Activated effector memory CD4-positive, alpha-beta T cell treated with anti-CD3 and anti-CD28 coated beads, Interleukin-2, amount 50 U/mL, for 16 hours (primary cell): ENCODE measurements at places on chromosomes 5 and 9.

GRCh38 chr5:129459777-129460671 lies at the start of gene ADAMTS19:
TSS of gene ADAMTS19 (plus strand) at chr5:129460298. CDS start at chr5:129460392, 94 bp downstream.
- DNase-seq = no peak

DNA sequence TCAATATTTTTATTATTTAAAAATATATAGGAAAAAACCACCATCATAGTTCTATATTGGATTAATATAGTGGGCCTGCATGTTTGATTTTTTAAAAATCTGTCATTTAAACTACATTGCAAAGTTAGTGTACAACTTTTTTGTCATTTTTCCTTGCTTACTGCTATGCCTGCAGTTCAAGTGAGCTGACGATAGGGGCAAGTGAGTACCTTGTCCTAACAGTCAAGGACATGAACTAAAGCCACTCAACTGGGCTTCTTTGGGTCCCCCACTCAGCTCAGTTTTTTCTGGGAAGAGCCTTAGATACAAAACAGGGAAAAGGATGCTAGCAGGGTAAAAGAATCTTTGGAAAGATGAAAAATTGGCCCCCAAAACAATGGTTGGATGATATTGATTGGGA lies 269.9 kb downstream of the MAN2A1 start:
- no peak for DNase-seq

- peak; percentile 85 for DNase-seq
These were observed 10.9 kb upstream of the GADD45G start for GRCh38 chr9:89593727-89594427.

GRCh38 chr5:59716029-59716428 lies 177.5 kb downstream of the PDE4D start:
- no peak for DNase-seq

- DNase-seq = no peak
These were observed 55.2 kb upstream of the TMEM215 start for GRCh38 chr9:32728181-32728580.

GRCh38 chr5:88391116-88391515 lies 122.5 kb upstream of the TMEM161B start:
- no peak for DNase-seq
